ENCODE measurements at places on chromosomes 12 and 14.

DNA sequence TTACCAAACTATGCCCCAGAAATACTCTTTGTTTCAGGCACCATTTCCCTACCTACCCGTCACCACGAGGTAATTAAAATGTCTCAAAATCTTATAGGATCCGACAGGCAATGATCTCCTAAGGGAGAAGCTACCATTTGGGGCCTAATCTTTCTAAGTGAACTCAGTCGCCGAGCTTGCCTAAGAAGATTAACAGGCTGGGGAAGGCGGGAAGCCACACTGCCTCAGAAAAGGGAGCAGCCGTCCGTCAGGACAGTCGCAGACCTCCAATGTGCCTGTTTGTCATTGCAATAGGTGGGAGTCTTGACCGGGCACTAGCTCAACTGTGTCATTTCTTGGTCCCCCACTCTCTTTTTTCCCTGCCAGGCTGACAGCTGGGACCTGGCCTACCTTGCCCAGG is 4.6 kb downstream of the TTC7B start:
- no peak for DNase-seq

- no peak for DNase-seq
Measured at GRCh38 chr14:61125041-61125866, 144.2 kb downstream of the SLC38A6 start.

GRCh38 chr14:75184039-75184438 is 7.6 kb upstream of the TMED10 start:
- DNase-seq, result no peak

GRCh38 chr12:26767865-26768264 is 65.1 kb downstream of the ITPR2 start:
- DNase-seq, result no peak

DNA sequence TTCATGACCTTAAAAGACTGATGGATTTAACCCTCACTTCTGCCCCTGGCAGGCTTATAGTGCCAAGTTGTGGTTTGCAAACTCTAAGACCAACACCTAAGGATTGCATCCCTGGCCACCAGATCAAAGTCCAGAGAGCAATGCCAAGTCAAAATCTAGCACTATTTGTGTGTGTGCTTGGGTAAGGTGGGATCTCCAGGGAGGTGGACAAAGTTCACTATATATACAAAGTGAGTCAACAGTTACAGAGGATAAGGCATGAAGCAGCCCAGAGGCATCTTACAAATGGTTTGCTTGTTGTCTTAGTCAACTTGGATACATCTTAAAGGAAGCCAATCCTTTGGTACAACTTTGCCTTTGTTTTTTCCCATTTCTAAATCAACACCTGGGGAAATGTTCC is 137.3 kb downstream of the MSRB3 start:
- no peak for DNase-seq

GRCh38 chr12:127809275-127809674 is 457.7 kb upstream of the TMEM132C start:
- no peak for DNase-seq

DNA sequence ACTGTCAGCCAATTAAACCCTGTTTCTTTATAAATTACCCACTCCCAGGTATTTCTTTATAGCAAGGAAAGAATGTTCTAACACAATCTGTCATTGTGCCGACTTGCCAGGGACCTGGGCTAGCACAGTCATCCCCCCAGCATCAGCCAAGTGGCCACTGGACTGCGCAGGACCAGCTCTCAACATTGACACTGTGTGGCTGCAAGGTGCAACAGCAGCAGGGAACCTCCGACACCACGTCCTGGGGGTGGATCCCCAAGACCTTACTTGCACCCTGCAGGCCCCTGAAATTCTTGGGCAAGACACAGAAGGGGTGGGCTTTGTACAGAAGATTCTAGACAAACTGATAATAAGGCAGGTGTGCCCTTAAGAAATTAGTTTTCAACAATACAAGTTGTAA is 309.5 kb downstream of the GLT1D1 start:
- DNase-seq, result no peak

- DNase-seq, result no peak
Measured at GRCh38 chr12:130588696-130589539, 127.2 kb downstream of the RIMBP2 start.

GRCh38 chr14:97572583-97573458 is 775.6 kb downstream of the VRK1 start:
- no peak for DNase-seq

GRCh38 chr14:71591929-71592328 is 340.3 kb upstream of the RGS6 start:
- DNase-seq, result no peak

- DNase-seq, result no peak
Measured at GRCh38 chr14:105533811-105534498, 7.6 kb downstream of the TMEM121 start.

DNA sequence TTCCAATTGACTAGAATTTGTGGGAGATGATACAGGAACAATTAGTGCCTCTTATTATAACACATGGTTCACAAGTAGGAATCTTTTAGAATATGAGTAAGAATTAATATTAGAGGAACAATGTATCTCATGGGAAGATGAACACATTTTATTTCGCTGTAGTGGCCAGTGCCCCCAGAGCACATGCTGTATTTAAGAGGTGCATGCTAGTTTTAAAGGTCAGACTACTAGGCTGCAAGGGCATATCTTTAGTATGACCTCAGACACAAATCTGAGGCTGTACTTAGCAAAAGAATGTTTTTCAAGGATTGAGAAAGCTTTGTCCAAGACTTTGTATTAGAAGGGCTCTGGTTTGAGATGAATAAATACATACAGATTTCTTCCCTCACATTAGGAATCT is 586.9 kb downstream of the CCER1 start:
- DNase-seq, result no peak

- no peak for DNase-seq
Measured at GRCh38 chr14:33433396-33433795, 494.7 kb downstream of the NPAS3 start.

DNA sequence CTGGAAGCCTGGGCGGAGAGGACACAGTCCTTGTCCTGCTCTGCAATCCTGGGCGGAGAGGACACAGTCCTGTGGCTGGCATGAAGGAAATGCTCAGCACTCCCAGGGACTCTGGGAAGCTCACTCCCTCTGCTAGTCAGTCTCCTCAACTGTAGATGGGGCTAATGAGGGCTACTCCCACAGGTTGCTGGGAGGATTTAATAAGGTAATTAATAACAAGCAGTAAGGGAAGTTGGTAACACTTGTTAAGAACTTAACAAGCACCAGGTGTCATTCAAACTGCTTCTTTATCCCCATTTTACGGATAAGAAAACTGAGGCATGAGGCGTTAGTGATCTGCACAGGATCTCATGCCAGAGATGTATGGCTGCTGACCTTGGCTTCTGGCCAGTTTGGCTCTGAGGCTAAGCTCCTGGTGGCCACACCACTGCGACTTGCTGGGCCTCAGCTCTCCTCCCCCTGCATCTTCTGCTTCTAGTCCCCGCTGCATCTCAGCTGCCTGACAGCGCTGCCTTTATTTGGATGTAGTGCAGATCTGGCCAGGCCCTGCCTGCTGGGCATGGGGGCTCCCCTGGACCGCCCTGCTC is 54.1 kb upstream of the BEGAIN start:
- no peak for DNase-seq

DNA sequence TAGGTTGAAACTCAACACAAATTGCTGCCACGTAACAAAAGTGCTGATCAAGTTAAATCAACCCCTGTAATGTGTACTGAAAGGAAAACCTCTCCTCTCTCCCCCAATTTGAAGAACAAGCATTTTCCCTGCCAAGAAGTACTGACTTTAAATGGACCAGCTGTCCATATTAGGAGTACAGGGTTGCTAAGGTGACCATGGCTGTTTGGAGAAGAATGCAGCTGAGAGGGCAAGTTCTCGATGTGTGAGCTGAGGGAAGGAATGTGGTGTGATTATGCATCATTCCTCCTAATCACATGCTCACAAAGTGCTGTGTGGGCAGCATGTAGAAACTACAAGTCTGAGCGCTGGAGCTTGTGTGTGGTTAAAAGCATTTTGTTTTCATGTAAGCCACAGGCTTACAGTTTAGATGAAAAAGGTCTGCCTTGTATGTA is 50.9 kb upstream of the CCT2 start:
- DNase-seq, result no peak

- DNase-seq, result no peak
Measured at GRCh38 chr14:90319634-90320541, 11.9 kb downstream of the NRDE2 start.

DNA sequence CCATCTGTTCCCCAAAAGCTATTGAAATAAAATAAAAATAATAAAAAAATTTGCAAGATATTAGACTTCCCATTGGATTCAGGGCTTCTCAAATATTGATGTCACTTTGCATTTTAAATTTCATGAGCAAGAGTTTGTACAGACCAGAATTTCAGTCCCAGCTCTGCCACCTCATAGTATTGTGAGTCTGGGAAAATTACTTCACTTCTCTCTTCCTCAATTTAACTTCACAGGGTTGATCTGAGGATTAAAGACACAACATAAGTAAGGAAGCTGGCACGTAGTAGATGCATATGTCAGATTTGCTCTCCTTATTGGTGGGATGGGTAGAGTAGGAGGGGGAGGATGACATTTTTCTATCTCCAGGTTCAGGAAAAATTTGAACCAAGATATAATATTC is 32.8 kb downstream of the COX8C start:
- no peak for DNase-seq

GRCh38 chr12:34295366-34296142 is 273.3 kb downstream of the ALG10 start:
- no peak for DNase-seq

GRCh38 chr14:73149753-73150152 is 13.4 kb downstream of the PSEN1 start:
- DNase-seq, result no peak

DNA sequence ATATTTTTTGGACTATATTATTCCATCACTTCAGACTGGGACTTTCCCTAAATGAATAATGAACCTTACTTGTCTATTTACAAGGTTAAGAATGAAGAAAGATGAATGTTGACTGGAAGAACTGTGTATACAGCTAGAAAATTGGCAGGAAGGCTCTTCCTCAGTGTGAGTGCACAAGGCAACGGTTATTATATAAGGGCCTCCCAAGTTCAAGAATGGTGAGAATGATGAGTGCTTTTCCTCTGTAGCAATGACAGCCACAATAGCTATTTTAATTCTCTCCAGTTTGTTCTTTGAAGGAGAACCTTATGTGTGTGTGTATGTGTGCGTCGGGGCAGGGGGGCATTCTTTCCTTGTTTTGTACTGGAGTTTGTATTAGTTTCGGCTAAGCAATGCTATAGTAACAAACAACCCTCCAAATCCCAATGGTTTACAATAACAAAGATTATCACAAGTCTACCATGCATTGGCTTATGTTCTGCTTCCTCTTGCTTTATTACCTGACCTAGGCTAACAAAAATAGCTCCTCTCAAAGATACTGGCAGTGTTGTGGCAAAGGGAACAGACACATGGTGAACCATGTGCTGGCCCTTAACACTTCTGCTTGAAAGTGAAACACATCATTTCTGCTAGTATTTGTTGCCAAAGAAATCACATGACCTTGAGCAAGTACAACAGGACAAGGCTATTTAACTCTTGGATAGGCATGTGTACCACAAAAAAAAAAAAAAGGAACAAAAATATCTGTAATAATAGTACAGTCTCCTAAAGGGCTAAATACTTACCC is 139.5 kb downstream of the RMST start:
- DNase-seq, result no peak

GRCh38 chr14:67405771-67406170 is 6.2 kb downstream of the PLEK2 start:
- DNase-seq, result no peak

- no peak for DNase-seq
Measured at GRCh38 chr12:26123482-26123980, 1.3 kb downstream of the BHLHE41 start.

DNA sequence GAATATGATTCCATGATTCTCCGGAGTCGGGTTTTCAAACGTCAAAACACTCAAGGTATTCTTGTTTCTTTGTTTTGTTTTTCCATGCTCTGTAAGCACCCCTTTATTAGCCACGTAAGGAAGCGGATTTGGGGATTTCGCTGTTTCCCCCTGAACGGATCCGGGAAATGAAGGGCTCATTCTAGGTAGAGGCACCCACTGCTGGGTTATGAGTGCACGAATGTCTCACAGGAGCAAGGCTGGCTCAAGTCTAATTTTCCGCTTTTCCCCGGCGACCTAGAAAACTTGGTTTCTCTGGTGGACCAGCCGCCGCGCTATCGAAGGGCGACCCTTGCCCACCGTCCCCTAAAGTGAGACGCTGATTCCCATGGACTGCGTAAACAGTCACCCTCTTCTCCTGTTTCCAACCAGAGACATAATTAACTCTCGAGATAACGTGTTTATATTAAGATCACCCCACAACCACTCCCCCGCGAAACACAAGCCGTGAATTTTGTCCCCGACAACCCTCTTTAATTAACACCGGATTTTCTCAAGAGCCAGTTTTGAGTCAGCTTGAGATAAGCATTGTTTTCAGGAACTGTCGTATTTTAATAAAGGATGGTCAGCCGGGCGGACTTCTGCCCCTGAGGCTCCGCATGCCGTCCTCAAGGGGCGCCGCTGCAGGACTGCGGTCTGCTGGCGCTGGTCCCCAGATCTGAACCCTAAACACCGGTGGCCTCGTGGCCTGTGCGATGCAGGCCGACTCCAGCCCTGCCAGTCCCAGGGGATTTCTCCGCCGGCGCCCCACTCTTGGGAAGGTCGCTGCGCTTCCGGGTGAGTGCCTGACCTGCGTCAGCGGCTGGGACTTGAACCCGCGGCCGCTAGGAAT is 515 bp upstream of the ABCC9 start:
- no peak for DNase-seq

GRCh38 chr12:116964054-116965050 is 53.6 kb downstream of the FBXW8 start:
- no peak for DNase-seq

- no peak for DNase-seq
Measured at GRCh38 chr12:130119241-130119861, 42.9 kb upstream of the FZD10 start.

DNA sequence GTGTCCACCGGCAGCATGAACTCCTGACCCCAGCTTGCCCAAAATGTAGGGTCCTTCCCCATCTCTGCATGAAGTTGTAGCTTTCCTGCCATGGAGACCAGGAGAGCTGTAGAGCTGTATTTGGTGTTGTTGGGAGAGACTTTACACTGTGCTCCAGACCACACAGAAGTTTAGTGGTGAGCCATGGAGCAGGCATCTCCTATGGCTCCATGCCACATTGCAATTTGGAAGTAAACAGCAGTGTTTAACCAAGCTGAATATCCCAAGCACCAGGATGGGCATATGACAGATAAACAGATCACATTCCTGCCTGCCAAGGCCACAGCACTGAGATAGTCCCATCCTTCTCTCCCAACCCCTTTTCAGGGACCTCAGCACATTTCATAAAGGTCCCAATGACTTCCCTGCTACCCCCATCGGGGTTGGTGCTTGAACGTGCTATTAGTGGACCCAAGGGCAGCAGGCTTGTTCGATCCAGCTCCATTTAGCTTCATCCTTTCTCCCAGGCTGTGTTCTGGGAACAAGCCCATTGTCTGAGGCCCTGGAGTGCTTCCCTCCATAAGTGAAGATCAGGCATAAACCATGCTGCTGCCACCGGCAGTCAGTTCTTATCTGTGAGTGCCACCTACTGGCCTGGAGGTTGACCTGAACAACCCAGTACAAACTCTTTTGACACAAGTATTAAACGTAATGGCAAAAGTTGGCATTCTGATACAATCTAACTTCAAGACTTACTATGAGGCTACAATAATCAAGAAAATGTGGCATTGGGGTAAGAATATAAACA is 172.3 kb upstream of the ATXN7L3B start:
- DNase-seq, result no peak

Data from activated effector memory CD4-positive, alpha-beta T cell treated with Interleukin-2 at 50 U/mL for 16 hours (primary cell).